CD4-positive, alpha-beta T cell (primary cell): ENCODE measurements at places on chromosomes 1 and 21.
A peak's percentile ranks its signal among the peaks of the same experiment; 100 is the strongest.

DNA sequence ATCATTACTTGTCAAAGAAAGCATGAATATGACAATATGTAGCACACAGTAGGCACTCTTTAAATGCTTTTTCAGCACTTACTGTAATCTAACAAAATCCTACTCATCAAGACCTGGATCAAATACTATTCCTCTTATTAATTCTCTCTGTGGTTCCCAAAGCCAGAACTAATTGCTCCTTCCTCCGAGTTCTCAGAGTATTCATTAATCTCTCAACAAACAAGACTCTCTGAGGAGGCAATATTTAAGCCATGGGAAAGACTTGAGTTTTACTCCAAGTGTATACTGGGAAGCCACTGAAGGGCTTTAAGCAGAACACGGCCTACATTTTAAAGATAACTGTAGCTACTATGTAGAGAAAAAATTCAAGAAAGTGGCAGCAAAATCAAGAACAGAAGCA lies 79.7 kb downstream of the ENAH start:
- DNase-seq: no peak

DNA sequence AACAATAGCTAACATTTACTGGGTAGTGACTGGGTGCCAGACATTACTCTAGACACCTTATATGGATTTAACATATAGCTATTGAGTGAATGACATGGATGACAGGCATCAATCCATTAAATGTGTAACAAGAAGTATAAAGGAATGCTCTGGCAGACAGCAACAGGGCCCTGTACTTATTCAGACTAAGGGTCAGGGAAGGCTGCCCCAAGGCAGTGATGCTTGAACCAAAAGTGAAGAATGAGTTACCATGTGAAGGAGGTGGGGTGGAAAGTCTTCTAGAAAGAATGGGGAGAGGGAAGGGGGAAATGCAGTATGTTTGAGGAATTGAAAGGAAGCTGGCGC lies 8.3 kb upstream of the PTPRF start:
- DNase-seq: no peak

DNA sequence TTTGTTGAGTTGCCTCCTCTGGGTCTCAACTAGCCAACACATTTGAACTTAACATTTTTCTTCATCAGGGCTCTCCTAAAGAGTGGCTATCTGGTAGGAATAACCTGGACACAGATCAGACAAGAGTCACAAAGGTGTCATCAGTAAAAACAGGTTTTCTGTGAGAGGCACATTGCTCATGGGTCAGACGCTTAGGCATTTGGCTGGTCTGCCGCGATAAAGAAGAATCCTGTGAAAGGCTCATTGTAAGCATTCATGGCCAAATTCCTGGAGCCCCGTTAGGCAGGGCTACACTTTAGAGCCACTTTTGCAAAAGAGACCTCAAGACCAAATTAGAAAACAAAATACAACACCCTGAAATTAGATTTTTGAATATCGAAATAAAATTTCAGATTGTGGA lies 64.2 kb upstream of the PDE4B start:
- DNase-seq: no peak

DNA sequence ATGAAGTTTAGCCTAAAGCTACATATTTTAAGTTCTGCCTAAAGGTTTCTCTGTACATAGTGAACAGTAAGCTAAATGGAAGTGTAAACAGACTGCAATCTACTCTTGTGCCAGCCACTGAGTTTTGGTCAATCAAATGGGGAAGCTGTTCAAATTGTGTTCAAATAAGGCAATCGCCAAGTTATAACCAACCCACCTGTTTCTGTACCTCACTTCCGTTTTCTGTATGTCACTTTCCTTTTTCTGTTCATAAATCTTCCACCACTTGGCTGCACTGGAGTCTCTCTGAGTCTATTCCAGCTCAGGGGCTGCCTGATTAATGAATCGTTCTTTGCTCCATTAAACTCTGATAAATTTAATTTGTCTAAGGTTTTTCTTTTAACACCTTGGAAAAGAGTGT lies 10.8 kb upstream of the THEM4 start:
- peak; percentile 18 for DNase-seq

DNA sequence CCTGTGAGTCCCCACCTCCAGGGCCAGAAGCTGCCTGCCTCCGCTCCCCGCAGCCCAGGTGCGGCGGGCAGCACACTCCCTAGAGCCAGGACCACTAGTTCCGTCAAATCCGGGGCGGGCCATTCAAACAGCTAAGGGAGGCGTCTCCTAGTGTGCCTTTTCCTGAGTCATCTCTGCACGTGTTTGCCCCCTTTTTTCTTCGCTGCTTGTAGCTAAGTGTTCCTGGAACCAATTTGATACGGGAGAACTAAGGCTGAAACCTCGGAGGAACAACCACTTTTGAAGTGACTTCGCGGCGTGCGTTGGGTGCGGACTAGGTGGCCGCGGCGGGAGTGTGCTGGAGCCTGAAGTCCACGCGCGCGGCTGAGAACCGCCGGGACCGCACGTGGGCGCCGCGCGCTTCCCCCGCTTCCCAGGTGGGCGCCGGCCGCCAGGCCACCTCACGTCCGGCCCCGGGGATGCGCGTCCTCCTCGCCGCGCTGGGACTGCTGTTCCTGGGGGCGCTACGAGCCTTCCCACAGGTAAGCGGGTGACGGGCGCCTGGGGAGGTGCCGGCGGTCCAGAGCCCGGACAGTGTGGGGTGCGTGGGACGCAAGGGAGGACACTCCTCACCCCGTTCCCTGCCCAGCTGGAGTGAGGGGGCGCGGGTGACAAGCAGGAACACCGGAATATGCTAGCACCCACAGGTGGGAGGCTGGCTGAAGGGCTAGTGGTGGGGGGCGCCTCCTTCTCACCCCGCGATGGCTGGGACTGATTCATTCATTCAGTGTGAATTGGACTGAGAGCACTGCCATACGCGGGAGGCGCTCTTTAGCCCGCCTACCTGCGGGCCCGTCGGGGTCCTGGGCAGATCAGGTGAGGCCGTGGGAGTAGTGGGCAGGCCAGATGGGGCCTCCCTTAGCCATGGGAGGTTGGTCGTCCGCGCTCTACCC lies at the start of gene TNFRSF8:
TNFRSF8 (plus strand) TSS at position 163 of the 932 bp plus-strand sequence; CDS start at position 459, 296 bp downstream.
- DNase-seq: no peak

GRCh38 chr1:227886503-227886961 lies 61.2 kb downstream of the WNT9A start:
- no peak for DNase-seq

DNA sequence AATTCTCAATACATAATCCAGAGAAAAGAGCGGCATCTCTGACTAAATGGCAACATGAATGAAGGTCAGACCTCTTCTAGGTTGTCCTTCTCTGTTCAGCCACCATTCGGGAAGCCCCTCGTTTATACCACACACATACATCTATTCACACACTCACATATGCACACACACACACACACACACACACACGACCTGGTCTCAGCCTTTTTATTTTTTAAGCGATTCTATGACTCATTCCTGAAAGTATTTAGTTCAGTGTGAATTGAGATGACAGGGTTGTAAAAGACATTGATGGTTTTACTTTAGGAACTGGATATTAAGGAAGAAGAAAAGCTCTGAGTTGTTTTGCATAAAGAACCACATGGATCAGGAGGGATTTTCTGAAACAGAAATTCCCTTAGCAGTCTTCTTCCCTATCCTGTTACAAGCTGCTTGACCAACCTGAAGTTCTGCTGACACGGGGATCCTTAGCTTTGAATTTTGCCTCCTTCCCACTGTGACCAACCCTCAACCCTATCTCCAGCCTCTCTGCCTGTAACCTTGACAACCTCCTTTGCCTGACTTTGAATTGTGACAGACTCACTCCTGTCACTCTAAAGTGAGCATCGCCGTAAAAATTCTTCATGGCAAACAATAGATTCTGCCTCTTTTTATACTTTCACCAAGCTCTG lies 383.1 kb upstream of the ESRRG start:
- no peak for DNase-seq
